Frontal cortex (tissue), 4 donors: ENCODE measurements at places on chromosomes 7 and 10.

GRCh38 chr7:5406957-5407945 lies 16.4 kb downstream of the TNRC18 start:
- no peak for DNase-seq

- DNase-seq = no peak
Observed at GRCh38 chr10:14564268-14564744, 210.4 kb downstream of the FAM107B start.

DNA sequence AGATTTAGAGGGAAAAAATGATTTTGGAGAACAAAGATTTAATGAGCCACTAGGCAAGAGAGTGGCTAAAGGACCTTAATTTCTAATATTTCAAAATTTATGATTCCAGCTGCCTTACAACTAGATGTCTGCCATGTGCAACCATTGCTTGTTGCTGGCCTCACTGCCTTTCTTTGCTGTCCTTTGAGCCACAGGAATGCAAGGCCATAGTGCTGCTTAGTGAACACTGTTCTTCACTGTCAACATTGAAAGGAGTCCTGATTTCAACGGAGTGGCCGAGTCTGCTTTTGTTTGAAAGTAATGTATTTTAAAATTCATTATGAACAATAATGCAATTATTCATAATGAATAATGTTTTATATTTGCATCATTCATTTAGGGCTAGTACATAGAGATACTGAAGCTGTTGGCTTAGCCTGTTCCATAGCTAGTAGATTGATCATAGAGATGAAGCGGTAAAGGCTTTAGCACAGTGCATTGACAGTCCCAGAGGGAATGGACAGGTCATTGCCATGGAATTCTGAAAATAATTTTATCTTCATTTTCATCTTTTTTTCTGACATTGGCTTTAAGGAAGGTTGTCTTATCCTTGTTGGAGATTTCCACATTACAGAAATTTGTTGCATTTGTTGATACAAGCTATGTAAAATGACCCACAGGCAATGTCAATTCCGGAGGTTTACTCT lies 544.1 kb downstream of the AUTS2 start:
- no peak for DNase-seq

GRCh38 chr10:133126431-133127290 lies 33.4 kb upstream of the KNDC1 start:
- no peak for DNase-seq

DNA sequence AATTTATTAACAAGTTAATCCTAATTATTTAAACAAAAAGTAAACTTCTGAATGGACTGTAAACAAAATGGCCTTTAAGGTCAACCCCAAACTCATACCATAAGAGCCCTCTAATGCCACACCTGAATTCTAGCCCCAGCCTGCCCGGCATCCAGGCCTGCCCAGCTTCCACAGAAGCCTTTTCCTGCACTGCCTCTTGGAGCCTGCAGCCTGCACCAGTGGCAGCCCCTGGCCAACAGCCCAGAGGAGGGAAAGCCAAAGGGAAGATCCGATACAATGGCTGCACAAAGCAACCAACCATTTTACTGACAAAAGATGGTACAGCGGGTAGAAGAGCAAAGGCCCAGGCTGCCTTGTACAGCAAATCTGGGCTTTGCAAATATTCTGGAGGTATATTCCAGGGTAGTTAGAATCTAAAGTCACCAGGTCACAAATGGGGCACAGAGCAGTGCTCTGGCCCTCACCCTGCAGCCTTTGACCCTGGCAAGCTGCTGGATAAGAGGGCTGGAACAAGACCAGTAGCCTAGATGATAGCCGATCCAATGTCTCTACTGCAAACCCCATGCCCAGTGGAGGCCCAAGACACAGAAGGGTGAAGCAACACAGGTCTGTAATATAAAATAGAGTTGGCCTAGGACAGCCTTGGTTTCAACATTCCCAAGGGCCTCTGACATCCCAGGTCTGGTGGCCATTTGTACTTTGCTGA lies 12.5 kb upstream of the CH25H start:
- no peak for DNase-seq
